ENCODE measurements at places on chromosomes 13 and 19.

- no peak for DNase-seq
Observed at GRCh38 chr13:114121496-114122126, 10.8 kb downstream of the RASA3 start.

GRCh38 chr19:33312065-33312464 lies 9.7 kb upstream of the CEBPA start:
- no peak for DNase-seq

DNA sequence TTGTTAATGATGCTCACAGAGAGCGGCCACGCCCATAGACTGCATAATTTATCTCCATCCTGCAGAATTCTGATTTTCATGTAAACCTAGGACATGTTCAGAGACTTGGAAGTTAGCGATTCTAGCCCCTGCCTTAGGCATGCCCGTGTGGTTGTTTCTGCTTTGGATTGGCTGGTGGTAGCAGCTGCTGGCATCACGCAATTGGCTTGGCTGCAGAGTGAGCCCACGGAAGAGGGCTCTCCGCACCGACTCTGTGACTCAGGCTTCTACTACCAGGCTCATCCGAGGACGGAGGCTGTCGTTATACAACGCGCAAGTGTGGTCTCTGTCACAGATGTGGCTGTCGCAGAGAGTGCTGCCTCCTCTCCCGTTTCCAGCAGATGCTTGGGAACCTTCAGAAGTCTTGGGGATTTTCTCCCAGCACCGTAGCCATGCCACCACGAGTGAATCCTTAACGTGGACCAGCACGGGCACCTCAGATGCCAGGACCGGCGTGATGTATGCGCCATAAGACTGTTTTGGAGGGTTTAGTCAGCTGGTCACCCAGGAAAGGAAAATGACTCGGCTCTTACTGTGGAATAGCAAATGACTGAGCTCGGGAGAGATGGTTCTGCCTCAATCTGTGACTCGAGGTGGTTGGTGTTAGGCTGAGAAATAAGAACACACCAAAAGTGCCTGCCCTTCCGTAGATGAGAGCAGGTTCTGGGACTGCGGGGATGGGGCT lies 61.0 kb upstream of the F7 start:
- no peak for DNase-seq

GRCh38 chr13:110945928-110946570 lies 31.2 kb upstream of the ANKRD10 start:
- DNase-seq, result no peak

DNA sequence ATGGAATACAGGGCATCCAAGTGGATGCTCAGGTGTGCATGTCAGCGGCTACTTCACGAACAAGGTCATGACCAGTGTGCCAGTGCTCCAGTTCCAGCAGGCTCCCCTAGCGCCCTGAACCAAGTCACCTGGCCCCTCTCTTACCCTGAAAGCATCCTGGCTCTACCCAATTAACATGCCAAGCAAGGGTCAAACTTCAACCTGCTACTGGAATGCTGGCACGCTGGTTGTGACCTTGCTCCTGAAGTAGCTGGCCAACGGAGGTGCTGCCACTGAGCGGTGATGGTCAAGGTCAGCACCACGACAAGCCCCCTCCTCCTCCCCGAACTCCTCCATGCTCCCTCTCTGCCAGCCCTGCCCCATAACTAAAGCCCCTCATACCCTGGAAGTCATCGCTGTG lies 96.0 kb downstream of the CRYL1 start:
- no peak for DNase-seq

GRCh38 chr13:42405665-42406390 lies 133.9 kb downstream of the AKAP11 start:
- peak; percentile 45 for DNase-seq

DNA sequence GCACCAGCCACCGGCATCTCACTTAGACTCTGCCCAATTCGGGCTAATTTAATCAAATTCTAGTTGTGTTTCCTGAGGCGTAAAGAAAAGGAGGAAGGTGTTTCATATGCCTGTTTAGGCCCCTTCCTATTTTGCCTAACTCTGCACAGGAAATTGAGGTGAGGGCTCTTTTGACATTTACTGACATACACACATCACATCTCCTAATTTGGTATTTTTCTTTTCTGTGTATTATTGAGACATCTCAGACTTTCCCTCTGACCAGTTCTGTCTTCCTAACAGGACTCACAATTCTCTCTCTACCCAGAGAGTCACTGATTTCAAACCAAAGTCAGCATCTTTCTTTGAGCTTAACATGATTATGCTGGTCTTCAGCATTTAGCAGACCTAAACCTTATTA lies 7.9 kb downstream of the CEACAM3 start:
- DNase-seq, result no peak

DNA sequence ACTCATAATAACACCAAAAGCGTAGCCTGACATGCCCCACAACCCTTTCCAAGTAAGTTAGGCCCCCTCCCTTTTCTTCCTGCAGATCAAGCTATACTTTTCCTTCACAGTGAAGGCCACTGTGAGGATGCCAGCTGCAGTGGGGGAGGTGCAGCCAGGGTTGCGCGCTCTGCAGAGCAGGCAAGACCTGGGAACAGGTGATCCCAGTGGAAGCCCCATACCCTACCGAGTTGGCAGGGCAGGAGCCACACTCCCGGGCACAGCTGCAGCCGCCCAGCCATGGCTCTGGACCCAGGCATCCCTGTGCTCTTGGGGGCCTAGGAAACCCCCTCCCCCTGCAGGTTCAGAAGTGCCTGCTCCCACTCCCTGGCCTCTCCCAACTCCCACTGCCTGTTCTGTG lies 18.7 kb downstream of the MTMR6 start:
- DNase-seq, result no peak

- no peak for DNase-seq
Observed at GRCh38 chr19:55491546-55492360, 3.5 kb downstream of the SSC5D start.

DNA sequence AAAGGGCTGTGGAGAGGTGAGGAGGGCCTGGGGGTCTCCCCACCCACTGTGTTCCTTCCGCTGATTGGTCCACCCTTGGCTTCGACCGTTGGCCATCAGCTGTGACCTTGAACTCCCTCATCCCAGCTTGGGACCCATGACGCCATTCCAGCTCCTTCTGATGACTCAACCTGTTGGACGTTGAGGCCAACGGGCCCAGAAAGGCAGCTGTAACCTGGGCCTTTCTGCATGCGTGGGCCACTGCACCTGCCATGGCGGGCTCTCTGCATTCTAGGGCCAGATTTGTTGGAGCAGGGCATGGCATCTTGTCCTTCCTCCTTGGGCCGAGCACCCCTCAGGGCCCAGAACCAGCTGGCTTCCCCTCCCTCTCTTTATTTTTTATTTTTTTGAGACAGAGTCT lies 30.2 kb downstream of the PEX11G start:
- no peak for DNase-seq

DNA sequence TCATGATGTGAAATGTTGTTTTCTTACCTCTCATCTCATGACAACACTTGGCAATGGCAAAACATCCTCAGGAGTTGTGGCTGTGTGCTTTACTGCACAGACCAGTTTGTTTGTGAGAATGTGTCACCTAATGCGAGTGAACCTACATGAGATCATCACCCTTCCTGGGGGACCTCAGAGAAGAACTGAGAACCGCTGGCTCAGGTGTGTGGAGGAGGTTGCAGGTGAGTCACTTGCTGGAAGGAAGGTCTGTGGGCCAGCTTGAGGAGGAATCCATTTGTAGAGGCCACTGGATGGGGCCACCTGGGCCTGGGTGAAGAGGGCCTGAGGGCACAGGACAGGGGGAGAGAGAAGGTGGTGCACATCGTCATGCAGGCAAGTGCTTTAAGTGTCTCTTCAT lies 3.0 kb upstream of the CEACAM1 start:
- DNase-seq, result no peak

DNA sequence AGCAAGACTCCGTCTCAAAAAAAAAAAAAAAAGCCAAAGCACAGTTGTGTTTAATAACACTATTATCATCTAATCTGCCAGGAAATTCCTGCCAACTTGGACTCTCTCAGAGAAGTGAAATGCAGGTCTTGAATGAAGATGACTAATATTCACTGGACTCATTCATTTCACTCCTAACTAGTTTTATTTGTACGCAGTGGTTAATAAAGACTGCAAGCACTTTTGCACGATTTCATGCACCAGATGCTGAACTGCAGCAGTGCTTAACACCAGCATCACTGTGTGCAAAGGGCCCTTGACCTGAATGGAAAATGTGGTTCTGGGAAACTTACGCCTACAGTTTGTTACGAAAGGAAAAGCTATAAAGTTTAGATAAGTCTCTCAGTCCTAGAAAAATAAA lies 63.3 kb downstream of the DHRS12 start:
- DNase-seq, result no peak

GRCh38 chr13:72853000-72853399 lies 71.1 kb downstream of the PIBF1 start:
- no peak for DNase-seq

GRCh38 chr19:41787055-41787454 lies 9.3 kb upstream of the CEACAM3 start:
- DNase-seq, result no peak

DNA sequence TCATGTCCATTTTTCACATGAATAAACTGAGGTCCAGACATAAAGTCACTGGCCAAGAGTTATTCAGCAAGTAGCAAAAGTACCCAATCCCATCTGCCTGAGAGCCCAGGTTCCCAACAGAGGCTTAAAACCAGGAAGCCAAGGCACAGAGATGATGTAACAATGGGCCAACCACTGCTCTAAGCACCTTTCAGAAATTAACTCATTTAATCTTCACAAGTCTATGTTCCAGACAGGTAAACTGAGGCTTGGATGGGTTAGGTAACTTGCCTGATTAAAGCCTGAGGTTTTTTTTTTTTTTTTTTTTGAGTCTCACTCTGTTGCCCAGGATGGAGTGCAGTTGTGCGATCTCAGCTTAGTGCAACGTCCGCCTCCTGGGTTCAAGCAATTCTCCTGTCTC lies 4.0 kb upstream of the DYRK1B start:
- DNase-seq, result no peak

DNA sequence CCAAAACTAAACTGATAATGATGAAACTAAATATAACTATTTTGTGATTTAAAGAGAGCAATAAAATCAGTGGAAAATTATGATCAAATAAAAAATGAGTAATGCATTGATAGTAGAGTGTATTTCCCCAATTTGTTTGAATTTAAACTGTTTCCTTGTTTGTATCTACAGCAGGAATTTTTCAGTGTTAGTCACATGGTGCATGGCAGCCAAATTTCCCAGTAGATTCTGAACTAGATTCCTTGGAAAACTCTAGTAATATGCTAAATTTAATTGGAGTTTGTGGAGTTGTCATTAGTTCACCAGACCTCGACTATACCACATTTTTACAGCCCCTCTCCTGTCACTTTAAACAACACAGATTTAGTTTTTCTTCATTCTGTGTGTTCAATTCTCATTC lies 156.2 kb downstream of the PCCA start:
- DNase-seq, result no peak

- DNase-seq, result no peak
Observed at GRCh38 chr19:11291415-11291814, 4.5 kb upstream of the TSPAN16 start.

DNA sequence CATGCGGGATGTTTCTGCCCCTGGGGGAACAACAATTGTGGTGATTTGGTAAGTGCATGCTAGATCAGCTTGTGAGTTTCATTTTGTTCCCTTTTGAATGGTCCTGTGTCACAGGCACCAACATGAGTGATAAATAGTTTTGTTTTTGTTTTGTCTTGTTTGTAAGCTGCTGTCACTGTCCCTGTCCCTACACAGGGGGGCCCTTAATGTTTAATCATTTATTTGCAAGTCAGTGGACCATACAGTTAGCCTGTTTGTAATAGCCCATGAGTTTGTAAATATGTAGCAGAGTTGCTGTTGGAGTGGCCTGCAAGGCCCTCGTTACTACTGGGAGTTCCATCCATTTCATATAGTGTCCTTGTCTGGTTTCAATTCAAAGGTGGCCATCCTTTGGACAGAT lies 979.6 kb upstream of the SPRY2 start:
- no peak for DNase-seq

DNA sequence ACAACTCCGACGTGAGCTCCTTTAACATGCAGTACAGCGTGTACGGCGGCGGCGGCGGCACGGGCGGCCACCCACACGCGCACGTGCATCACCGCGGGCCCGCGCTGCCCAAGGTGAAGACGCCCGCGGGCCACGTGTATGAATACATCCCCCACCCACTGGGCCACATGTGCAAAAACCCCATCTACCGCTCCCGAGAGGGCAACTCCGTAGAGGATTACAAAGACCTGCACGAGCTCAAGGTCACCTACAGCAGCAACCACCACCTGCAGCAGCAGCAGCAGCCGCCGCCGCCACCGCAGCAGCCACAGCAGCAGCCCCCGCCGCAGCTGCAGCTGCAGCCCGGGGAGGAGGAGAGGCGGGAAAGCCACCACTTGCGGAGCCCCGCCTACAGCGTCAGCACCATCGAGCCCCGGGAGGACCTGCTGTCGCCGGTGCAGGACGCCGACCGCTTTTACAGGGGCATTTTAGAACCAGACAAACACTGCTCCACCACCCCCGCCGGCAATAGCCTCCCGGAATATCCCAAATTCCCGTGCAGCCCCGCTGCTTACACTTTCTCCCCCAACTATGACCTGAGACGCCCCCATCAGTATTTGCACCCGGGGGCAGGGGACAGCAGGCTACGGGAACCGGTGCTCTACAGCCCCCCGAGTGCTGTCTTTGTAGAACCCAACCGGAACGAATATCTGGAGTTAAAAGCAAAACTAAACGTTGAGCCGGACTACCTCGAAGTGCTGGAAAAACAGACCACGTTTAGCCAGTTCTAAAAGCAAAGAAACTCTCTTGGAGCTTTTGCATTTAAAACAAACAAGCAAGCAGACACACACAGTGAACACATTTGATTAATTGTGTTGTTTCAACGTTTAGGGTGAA lies 6.6 kb downstream of the SLITRK5 start:
- DNase-seq, result no peak

- no peak for DNase-seq
Observed at GRCh38 chr19:39710333-39710890, 6.1 kb downstream of the LGALS14 start.

- DNase-seq, result no peak
Observed at GRCh38 chr19:38970664-38971532, 4.6 kb downstream of the FBXO17 start.

DNA sequence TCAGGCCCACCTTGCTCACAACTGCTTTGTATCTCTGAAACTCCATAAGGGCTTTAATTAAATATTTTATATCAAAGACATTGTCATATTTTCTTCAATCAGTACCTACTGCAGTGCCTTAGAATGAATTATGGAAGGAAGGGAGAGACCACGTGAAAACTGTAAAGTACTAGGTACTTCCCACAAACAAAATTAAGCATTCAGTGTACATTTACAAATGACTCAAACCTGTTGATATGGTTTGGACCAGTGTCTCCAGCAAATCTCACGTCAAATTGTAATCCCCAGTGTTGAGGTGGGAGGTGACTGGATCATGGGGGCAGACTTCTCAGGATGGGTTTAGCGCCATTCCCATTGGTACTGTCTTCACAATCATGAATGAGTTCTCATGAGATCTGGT lies 23.2 kb downstream of the KCTD12 start:
- no peak for DNase-seq

DNA sequence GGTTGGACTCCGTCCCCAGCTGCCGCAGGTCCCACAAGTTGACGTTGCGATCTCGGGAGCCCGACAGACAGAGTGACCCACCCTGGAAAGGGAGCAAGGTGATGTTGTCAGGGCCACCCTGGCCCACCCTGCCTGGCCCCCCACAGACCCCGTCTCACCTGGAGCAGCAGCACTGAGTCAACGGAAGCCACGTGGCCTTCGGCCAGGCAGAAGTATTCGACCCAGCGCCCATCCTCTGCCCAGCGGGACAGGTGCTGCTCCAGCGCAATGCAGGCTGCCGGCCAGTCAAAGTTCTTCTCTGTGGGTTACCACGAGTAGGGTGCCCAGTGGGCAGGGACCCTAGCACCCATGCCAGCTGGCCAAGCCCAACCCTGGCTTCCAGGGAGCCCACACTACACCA lies 1.8 kb downstream of the FBXW9 start:
- DNase-seq, result no peak

- no peak for DNase-seq
Observed at GRCh38 chr19:5632241-5632612, 9.3 kb downstream of the SAFB start.

Measured in kidney glomerular epithelial cell (primary cell).